ENCODE measurements at places on chromosomes 3 and 15. TPM values are rescaled to one million over a fixed set of nuclear protein-coding genes. Genes with fewer than 3 reads are reported as not detected.

DNA sequence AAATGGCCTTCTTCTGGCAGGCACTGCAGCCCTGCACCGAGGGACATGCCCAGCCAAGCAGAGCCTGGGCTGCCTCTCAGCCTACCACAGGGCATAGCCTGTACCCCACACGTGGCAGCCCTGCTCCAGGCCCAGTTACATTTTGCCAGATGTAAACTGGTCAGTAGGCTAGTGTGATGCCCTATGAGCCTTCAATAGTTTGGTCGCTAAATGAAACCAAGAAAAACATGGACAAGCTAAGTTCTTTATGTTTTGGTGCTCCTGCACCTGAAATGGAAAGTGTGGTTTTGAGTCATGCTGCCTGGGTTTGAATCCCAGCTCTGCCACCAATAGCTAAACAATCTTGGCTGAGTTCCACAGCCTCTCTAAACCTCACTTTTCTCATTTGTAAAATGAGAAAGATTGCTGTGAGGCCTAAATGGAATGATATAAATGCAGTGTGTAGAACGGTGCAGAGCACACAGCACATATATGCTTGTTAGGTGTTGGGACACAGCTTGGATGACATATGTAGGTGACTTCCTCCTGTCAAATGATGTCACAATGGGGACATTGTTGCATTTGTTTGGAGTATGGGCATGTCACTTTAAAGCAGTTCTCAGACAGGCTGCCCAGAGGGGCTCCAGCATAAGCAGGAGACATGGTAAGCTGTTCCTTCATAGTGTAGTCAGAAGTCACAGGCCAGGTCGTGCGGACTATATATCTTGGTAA lies 57.4 kb downstream of the ZBTB38 start:
- H3K27me3 ChIP-seq, result no peaks in the 10 kb centered on the region
- H3K27ac ChIP-seq, result no peak overlapping the region
- H3K4me3 ChIP-seq, result no peak overlapping the region
- peaks cover 2% of the 10 kb centered on the region for H3K4me1 ChIP-seq

Gene C3orf22
- not detected for total RNA-seq

Gene EFCAB12
- total RNA-seq, result 0.05 TPM

Gene ABCF3
- total RNA-seq, result 25.0 TPM

Gene SYNPR
- total RNA-seq, result 0.09 TPM

GRCh38 chr15:88835119-88835518 lies 31.9 kb downstream of the ACAN start:
- no peaks in the 10 kb centered on the region for H3K36me3 ChIP-seq
- no peaks in the 10 kb centered on the region for H3K27me3 ChIP-seq
- no peak overlapping the region for H3K4me3 ChIP-seq
- no peak for DNase-seq
- no peak overlapping the region for H3K27ac ChIP-seq
- H3K4me1 ChIP-seq, result no peaks in the 10 kb centered on the region

DNA sequence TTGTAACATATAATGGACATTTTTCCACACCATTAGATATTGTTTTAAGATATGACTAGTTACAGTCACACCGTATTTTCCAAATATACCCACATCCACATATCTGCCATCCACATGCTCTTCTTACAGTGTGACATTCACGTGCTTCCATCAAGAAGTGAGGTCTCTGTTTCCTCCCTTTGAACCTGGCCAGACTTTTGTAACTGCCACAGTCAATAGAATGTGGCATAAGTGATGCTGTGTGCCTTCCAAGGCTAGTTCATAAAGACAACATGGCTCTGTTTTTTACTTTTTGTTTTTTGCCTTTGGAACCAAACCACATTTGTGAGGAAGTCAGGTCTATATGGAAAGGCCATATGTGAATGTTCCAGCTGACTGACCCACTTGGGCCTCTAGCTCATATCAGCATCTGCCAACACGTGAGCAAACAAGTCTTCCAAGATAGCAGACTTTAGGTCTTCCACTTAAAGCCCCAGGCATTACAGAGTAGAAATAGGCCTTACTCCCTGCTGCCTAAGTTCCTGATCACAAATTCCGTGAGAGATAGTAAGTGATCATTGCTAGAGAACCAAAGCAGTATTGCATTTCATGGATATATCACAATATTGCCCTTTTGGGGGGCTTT lies 27.1 kb downstream of the EIF1B start:
- no peaks in the 10 kb centered on the region for H3K27me3 ChIP-seq
- no peak for DNase-seq
- H3K4me1 ChIP-seq, result no peaks in the 10 kb centered on the region

- no peaks in the 10 kb centered on the region for H3K27me3 ChIP-seq
- DNase-seq, result no peak
- H3K36me3 ChIP-seq, result peaks cover 2% of the 10 kb centered on the region
- no peak overlapping the region for H3K4me3 ChIP-seq
Measured at GRCh38 chr15:92638291-92638708, 17.3 kb downstream of the FAM174B start.

Gene SLC12A1
- total RNA-seq, result 0.05 TPM

Gene SLC22A14
- 0.05 TPM for total RNA-seq

Gene GOLGA8K
- 0.28 TPM for total RNA-seq

Gene P2RY13
- total RNA-seq, result 4.8 TPM

GRCh38 chr15:23647421-23648370 lies at the start of gene MAGEL2:
TSS of gene MAGEL2 (minus strand) at chr15:23647867. CDS start at chr15:23647742, 125 bp downstream.
- no peak within 1 kb of the TSS for H3K4me3 ChIP-seq
- no peaks in the 10 kb centered on the region for H3K4me1 ChIP-seq
- no peaks in the 10 kb centered on the region for H3K36me3 ChIP-seq
- no peaks in the 10 kb centered on the region for H3K27me3 ChIP-seq
- H3K27ac ChIP-seq, result no peak within 1 kb of the TSS

GRCh38 chr3:120160050-120160449 lies 65.8 kb upstream of the GSK3B start:
- H3K4me3 ChIP-seq, result no peak overlapping the region
- no peaks in the 10 kb centered on the region for H3K36me3 ChIP-seq
- no peak for DNase-seq
- H3K4me1 ChIP-seq, result no peaks in the 10 kb centered on the region

DNA sequence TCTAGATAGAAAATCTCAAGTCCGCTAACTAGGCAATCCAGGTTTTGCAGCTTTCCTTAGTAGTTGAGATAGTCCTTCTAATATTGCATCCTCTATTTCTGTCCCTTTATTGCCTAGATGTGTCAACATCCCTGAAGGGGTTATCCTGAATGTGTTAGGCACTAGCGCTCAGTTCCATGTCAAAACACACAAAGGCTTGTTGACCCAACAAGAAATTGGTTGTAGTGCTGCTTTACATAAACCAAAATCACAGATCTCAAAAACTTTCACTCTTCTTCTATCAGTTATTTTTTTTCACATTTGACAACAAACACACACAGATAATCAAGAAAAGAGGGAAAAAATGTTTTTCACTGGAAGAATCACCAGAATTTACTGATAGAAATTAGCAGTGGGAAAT lies 51.4 kb upstream of the SOX2 start:
- DNase-seq, result no peak
- no peaks in the 10 kb centered on the region for H3K4me1 ChIP-seq
- no peaks in the 10 kb centered on the region for H3K36me3 ChIP-seq
- no peak overlapping the region for H3K4me3 ChIP-seq
- H3K27me3 ChIP-seq, result no peaks in the 10 kb centered on the region

DNA sequence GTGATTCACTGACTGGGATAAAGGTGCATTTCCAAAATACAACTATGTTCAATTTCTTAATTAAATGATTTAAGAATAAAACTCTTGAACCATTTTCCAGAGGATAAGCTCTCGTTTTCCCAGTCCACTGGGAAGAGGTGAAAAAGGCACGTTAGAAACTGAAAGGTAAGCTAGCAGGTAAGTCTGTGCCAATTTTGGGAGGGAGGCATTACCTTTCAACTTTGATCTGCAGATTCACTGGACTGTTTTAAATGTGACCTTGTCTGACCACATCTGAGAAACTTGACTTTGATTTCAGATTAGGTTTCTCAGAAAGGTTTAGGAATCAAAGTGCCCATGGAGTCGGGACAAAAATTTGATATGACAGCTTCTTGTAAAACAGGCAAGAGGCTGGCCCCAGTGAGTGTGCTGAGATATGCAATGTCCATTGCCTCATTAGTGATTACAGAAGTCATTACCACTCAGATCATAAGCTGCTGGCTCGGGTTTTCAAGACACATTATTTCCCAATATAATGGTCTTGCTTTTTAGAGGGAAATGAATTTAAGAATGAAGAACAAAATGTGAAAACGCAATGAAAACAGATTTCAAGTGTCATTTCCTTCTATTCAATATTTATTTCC lies 118.8 kb downstream of the ADAMTS9 start:
- no peak overlapping the region for H3K27ac ChIP-seq
- H3K36me3 ChIP-seq, result no peaks in the 10 kb centered on the region
- DNase-seq, result no peak
- no peaks in the 10 kb centered on the region for H3K27me3 ChIP-seq
- H3K4me3 ChIP-seq, result no peak overlapping the region

Gene TAGLN3
- 1.0 TPM for total RNA-seq

Gene CYFIP1
- 19.6 TPM for total RNA-seq

GRCh38 chr15:90414408-90415028 lies 26.5 kb downstream of the IQGAP1 start:
- H3K4me3 ChIP-seq, result no peak overlapping the region
- no peak for DNase-seq
- H3K36me3 ChIP-seq, result no peaks in the 10 kb centered on the region
- H3K27me3 ChIP-seq, result no peaks in the 10 kb centered on the region
- H3K27ac ChIP-seq, result peak overlapping the region; percentile 32

DNA sequence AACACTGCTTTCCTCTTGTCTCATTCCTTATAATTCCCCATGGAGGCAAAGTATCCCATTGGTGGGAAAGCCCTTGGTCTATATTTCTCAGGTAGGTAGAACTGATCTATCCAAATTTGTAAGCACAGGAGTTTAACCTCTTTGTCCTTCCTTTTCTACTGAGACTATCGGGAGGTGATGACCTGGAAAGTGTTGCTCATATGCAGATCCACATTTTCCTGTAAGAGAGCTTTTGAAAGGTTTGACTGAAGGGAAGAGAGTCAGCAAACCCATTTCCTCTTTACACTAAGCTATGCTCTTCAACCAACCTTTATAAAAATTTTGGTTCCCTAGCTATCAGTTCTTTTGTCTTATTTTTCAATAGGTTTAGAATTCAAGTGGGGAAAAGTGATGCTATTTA lies 200.7 kb downstream of the TIGIT start:
- H3K4me1 ChIP-seq, result no peaks in the 10 kb centered on the region
- no peaks in the 10 kb centered on the region for H3K27me3 ChIP-seq
- H3K4me3 ChIP-seq, result no peak overlapping the region

- no peak overlapping the region for H3K27ac ChIP-seq
- H3K4me1 ChIP-seq, result peaks cover 9% of the 10 kb centered on the region
- DNase-seq, result no peak
- H3K27me3 ChIP-seq, result peaks cover 95% of the 10 kb centered on the region
Measured at GRCh38 chr15:96331945-96332636, 1.6 kb downstream of the NR2F2 start.

DNA sequence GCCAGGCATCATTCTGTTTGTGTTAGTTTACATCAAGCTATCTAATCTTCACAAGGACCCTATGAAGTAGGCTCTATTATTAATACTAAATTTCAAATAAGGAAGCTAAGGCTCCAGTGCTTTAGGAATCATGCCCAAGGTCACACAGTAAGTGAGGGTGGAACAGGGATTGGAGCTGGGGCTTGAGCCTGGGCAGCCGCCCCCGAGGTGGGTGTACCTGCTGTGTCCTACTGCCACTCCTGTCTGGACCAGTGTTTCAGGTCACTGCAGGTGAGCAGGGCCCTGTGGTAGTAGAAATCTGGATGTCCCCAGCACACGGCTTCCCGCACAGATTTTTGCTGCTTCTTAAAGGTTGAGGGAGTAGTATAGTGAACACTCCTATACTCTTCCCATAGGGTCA lies 6.5 kb downstream of the KLF13 start:
- DNase-seq, result no peak
- no peaks in the 10 kb centered on the region for H3K27me3 ChIP-seq
- peak overlapping the region; percentile 11 for H3K27ac ChIP-seq
- H3K4me1 ChIP-seq, result peaks cover 79% of the 10 kb centered on the region
- H3K36me3 ChIP-seq, result peaks cover 79% of the 10 kb centered on the region
- H3K4me3 ChIP-seq, result no peak overlapping the region

Gene SMCO1
- total RNA-seq, result not detected

Gene PLSCR2
- total RNA-seq, result 0.28 TPM

- DNase-seq, result no peak
- H3K4me3 ChIP-seq, result no peak overlapping the region
- no peaks in the 10 kb centered on the region for H3K36me3 ChIP-seq
- H3K4me1 ChIP-seq, result no peaks in the 10 kb centered on the region
- peaks cover 31% of the 10 kb centered on the region for H3K27me3 ChIP-seq
- no peak overlapping the region for H3K27ac ChIP-seq
Measured at GRCh38 chr3:2097641-2098191, 950 bp upstream of the CNTN4 start.

DNA sequence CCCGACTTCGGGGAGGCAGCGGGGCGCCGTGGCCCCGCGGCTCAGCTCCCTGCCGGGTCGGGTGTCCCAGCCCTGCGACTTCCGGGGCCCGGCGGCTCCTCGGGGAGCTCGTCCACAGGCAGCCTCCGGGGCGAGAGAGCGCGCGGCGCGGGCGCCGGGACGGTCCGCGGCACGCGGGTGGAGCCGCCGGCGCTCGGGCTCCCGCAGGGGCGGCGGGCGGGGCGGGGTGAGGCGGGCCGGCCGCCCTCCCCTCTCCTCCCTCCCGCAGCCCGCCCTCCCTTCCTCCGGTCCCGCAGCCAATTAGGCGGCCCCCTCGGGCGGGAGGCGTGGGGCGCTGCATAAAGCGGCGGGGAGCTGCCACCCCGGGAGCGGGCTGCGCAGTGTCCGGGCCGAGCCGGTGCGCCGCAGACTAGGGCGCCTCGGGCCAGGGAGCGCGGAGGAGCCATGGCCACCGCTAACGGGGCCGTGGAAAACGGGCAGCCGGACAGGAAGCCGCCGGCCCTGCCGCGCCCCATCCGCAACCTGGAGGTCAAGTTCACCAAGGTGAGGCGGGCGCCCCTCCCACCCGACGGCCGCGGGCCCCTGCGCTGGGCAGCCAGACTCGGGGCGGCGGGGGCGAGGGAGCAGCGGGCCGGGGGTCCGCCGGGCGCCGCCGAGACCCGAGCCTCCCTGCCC lies at the start of gene ALDH1A3:
Gene ALDH1A3, plus strand, starts transcription at position 368 of the 675 bp plus-strand sequence. Its CDS starts 77 bp downstream, at position 445.
- H3K4me3 ChIP-seq, result no peak within 1 kb of the TSS
- H3K4me1 ChIP-seq, result no peaks in the 10 kb centered on the region
- DNase-seq, result no peak
- no peaks in the 10 kb centered on the region for H3K36me3 ChIP-seq
- peaks cover 71% of the 10 kb centered on the region for H3K27me3 ChIP-seq

Gene LRTM1
- total RNA-seq, result 0.47 TPM

DNA sequence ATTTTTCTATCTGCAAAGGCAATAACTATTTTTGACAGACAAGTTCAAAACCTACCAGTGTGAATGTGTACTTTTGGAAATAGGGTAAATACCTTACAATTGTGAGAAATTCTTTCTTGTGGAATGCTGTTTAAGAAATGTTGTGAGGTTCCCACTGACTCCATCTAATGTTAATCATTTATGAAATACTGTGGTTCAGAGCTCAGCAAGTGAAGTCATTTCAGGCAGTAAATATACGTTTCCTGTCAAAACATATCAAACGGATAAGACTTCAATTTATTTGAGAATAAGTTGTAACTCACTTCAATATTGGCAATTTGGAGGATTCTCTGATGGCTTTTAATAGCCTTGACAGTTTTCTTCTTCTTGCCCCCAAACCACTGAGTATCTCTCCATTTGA lies 16.4 kb downstream of the TAFA4 start:
- H3K36me3 ChIP-seq, result no peaks in the 10 kb centered on the region
- no peak overlapping the region for H3K27ac ChIP-seq
- DNase-seq, result no peak
- no peak overlapping the region for H3K4me3 ChIP-seq

Gene CCR2
- 7.3 TPM for total RNA-seq

Gene POU1F1
- 0.28 TPM for total RNA-seq

Gene MINAR1
- total RNA-seq, result 0.38 TPM

- H3K4me3 ChIP-seq, result no peak overlapping the region
- no peak overlapping the region for H3K27ac ChIP-seq
- H3K27me3 ChIP-seq, result no peaks in the 10 kb centered on the region
- no peak for DNase-seq
Measured at GRCh38 chr15:49015896-49016295, 30.4 kb downstream of the SECISBP2L start.

Gene ADGRG7
- 0.14 TPM for total RNA-seq
